ENCODE measurements at places on chromosomes 3 and 15.

DNA sequence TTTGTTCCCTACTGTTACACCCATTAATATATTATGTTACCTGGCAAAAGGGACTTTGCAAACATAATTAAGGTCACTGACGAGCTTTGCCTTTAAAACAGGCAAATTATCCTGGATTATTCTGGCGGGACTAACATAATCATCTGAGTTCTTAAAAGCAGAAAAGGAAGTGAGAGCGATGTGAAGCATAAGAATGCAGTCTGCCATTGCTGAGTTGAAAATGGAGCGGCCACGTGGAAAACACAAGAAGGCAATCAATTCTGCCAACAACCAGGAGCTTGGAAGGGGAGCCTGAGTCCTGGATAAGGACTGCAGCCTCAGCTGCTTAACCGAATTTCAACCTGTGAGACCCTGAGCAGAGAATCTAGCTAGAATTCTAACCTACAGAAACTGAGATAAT is 328.2 kb upstream of the WNT5A start:
- DNase-seq: no peak

DNA sequence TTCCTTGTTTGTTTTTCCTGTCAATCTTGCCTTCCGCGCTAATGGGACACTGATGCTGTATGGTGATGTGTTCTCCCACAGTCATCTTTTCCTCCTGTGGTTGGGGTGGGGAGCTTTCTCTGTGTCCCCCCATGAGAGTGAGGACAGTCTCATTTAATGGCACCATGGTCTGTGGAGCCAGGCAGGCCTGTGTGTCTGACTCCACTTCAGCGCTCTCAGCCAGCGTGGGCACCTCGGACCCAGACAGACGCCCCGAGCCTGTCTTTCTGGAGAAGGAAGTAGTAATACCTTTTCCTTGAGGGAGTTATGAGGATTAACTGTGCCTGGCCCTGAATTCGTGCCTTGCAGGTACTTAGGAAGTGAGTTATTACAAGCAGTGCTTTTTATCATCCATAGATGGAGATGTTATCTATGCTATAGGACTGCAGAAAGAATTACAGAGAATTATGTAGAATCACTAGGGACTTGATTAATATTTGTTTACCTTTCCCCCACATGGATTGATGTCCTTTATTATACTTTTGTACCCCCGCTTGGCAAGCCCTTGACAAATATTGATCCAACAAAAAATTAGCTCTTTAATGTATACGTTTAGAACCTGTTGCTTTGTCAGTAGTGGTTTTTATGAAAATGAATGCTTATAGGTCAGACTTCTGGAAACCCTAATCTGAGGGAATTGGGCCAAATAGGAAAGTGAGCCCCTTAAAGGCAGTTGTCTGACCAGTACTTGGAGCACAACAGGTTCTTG is 152.4 kb downstream of the PGPEP1L start:
- DNase-seq: no peak

GRCh38 chr3:187041362-187042307 is 97.7 kb downstream of the RPL39L start:
- DNase-seq: no peak

GRCh38 chr15:85479071-85479647 is 98.8 kb downstream of the AKAP13 start:
- DNase-seq: no peak

GRCh38 chr15:74337607-74338211 is 29.7 kb downstream of the CYP11A1 start:
- no peak for DNase-seq

GRCh38 chr3:66744986-66745385 is 244.2 kb upstream of the LRIG1 start:
- no peak for DNase-seq

DNA sequence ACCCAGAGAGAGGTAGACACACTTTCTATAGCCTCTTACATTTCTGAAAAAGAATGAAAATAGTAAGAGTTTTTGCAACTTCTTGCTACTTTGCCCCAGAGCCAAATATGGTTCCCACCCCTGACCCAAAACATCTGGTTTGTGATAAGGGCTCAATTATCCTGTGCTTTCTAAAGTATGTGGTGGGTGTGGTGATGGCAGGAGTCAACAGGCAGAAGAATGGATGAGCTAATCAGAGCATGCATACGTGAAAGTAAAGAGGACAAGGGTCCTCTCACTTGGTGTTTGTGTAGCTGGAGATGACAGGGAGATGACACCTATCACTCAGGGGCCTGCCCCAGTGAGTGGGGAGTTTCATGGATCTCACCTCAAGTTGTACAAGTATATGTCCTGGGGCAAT is 19.1 kb downstream of the KBTBD8 start:
- DNase-seq: no peak

DNA sequence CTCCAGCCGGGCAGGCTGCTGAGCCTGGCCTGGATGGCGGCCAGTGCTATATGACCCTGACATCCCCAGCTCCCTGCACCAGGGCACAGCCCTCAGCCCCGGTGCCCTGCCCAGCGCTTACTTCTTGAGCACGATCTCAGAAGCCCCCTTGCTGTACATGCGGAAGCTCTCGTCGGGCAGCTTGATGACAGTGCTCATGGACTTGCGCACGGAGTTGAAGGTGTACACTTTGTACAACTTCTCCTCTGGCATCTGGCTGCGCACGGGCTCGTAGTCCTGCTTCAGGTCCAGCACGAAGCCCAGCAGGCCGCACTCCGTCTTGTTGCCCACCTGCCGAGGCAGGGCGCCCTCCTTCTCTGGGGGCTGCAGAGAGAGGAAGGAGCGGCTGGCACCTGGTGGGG is 38.8 kb upstream of the SEC13 start:
- no peak for DNase-seq

GRCh38 chr3:24628523-24629258 is 134.0 kb upstream of the THRB start:
- DNase-seq: no peak

- DNase-seq: no peak
Measured at GRCh38 chr3:19364148-19364547, 215.8 kb downstream of the KCNH8 start.

DNA sequence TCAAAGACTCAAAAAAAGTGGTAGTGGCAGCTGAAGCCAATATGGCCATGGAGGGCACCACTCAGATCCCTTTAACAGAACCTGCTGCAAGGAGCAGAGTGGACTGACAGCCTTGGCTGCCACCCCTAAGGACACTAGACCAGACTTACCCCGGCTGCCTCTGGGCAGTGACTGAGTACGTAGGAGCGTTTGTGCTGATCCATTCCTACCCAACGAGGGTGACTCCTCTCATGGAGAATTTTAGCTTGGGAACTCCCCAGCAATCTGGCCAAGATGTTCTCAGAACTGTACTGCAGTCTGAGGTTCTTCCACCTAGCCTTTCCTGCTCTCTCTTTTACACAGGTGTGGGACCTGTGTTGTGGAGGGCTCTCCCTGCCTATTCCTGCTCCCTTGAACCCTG is 22.1 kb downstream of the CLEC3B start:
- DNase-seq: no peak

DNA sequence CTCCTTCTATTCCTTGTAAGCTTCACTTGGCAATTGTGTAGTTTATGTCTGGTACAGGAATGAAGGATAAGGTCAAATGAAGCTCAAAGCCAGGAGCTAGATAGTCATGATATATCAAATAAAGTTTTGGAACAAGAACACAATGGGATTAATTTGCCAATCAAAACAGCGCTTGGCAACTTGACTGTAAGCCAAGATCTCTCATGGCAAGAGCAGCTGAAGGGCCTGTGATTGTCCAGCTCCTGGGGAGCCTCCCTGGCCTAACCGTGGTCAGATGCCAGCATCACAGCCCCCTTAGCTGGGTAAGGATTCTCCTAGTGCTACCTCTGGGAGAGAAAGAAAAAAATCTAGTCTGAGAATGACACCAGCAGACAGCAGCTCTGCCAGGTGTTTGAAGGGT is 97.2 kb downstream of the LIPC start:
- DNase-seq: no peak

- no peak for DNase-seq
Measured at GRCh38 chr3:132703733-132704132, 18.5 kb downstream of the NPHP3 start.

DNA sequence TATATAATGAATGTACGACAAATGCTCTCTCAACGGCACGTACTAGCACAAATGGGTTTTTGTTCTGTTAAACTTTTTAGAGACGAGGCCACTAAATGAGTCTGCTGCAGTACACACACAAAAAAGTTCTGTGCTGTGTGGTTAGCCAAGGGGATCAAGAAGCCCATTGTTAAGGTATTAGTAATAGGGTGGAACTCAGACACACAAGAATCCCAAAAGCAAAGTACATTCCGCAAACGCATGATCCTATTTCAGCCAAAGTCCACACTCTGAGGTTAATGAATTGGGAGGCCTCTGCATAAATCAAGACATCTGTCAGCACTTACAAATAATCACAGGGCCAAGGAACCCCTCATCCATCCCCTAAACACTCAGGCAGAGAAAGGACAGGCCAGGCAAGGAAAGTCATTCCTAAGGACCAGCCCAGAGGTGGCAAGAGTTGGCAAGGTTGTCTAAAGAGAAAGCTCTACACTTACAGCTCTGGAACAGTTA is 12.1 kb downstream of the OSBPL10 start:
- DNase-seq: no peak

GRCh38 chr3:152139651-152140050 is 129.1 kb upstream of the MBNL1 start:
- DNase-seq: no peak

DNA sequence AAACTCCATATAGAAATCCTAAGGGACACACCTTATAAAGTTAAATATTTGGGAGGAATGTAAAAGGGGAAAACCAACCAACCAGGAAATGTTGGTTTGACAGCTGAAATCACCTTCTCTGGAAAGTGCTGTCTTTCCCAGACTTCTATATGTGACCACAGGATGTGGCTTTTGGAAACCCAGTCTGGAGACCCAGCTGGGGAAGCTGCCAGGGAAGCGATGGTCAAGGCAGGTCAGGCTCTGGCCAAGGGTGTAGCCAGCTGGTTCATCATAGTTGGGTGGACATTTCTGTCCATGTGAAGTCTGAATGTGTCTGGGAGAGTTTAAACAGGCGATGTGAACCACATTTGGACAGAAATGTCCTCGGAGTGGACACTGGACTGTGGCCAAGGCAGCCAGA is 73.9 kb downstream of the ARNT2 start:
- no peak for DNase-seq

- DNase-seq: no peak
Measured at GRCh38 chr3:85090495-85090894, 131.7 kb downstream of the CADM2 start.

DNA sequence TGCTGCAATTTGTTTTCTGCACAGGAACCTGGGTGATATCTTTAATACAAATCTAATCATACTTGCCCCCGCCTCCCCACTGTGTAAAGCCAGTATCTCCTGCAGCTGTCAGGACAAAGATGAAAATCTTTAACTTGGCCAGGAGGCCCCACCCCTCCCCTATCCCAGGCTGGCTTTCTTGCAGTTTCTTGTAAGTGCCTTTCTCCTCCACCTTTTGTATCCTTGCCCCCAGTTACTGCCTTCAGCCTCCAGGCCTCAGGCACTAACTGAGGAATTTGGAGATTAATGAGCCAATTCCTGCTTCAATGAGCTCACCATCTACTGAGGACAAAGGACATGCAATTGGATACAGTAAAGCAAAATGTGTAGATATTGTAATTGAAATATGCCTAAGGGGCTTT is 6.5 kb downstream of the GCSAM start:
- DNase-seq: no peak

DNA sequence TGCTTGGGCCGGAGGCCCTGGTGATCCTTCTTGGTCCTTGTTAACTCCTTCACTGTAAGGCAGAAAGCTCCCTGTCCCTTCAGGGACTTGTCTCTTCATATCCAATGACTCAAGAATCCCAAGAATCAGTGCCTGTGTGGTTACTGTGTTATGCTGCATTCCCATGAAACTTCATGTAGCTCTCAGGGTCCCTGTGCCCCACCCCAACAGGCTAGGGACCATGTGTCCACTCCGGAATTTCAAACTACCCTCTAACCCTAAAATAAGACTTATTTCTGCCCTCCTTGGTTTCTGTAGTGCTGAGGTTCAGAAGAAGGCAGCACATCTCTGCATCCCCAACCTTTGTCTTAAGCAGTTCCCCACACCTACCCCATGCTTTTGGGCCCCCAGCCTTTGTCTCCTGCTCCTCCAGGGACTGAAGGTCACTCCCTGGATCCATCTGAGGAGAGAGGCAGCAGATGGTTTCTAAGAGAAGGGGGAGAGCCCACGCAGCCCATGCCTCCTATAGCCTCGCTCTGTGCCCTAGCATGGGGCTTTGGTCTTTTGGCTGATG is 531 bp upstream of the MAP1A start:
- DNase-seq: no peak

DNA sequence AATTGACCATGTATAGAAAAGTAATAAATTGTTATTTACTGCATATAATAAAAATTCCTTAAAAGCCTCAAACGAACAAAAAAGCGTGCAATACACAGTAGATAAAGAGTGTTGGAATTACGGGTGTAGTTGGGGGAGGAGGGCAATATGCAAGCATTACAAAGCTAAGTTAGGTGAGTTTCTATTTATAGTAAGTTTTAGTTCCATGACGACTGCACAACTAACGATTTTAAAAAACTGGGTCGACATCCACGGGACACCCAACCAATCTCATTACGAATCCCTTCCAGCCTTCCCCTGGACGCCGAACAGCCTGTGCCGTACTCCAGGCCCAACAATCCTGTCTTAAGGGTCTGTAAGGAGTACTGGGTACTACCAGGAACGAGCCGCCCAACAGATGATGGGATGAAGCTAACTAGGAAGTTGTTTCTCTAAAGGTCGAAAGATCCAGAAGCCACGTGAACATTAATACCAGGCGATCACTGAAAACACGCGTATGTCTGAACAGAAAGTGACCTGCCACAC is 677 bp downstream of the POLQ start:
- no peak for DNase-seq

GRCh38 chr3:107816107-107816506 is 274.7 kb downstream of the CD47 start:
- no peak for DNase-seq

- no peak for DNase-seq
Measured at GRCh38 chr15:48967336-48967735, 3.6 kb upstream of the SHC4 start.

DNA sequence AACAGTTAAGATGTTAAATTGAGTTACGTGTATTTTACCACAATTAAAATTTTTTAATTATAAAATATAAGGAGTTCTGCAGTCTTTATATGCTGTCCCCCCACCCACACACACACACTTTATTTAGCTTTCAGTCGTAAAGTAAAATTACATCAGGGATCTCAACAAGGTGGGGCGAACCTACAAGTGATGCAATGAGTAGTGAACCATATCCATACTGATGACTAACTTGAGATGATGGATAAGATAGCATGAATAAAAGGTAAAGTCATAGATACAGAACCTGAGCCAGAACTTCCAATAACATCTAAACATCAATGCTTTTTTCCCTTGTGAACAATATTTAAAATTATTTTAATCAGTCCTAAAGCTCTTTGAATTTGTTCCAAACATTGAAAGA is 77.2 kb downstream of the VPS13C start:
- no peak for DNase-seq

- DNase-seq: no peak
Measured at GRCh38 chr3:76888856-76889255, 151.0 kb upstream of the ROBO2 start.

DNA sequence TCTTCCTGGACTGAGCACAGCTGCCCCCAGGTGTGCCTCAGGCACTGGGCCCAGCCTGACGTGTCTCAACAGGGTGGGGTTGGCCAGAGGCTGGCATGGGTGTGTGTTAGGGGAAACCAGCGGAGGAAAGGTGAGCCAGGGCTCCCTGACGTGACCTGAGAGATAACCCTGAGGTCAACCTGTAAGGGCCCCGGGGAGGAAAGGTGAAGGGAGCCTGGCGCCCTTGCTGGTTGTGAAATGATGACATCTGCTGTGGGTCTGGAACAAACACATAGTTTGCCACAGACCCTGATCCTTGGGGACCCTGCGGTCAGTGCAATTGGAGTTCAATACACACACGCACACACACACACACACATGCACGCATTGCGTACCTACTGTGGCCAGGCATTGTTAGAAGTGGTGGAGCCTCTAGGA is 100.2 kb upstream of the TLE3 start:
- DNase-seq: no peak

All from stimulated activated CD8-positive, alpha-beta memory T cell treated with anti-CD3 and anti-CD28 coated beads, Interleukin-4, amount 100 ng/mL, for 1 hour (primary cell).